ENCODE measurements at places on chromosomes 12 and 14.

DNA sequence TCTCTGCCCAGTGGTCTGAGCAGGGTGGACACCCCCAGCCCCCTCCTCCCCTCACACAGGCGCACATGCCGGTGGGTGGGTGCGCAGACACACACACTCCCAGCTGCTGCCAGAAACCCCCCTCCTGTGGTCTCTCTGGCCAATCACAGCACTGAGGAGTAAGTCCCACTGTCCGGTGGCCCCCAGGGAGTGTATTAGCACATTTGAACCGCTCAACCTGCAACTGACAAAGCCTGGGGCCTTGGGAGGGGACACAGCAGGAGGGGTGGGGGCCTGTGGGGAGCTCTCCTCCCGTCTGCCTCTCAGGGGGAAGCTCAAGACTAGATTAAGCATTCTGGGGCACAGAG is 11.7 kb downstream of the FIGNL2 start:
- DNase-seq: no peak

DNA sequence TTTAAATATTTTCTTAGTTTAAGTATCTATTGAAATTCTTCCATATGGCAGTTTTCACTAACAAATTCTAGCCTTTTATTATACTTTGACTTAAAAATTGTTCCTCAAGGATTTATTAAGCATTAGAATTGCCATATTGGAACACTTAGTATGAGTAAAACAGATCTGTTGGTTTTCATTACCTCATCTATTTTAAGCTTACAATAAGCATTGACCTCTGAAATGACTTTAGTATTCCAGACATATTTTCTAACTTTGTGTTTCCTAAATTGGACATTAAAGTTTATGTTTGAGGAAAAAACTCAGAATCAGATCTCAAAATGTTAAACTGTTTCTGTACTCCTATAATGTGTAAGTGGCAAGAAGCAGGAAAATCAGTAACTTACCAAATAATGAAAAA is 48.4 kb downstream of the CSRP2 start:
- no peak for DNase-seq

DNA sequence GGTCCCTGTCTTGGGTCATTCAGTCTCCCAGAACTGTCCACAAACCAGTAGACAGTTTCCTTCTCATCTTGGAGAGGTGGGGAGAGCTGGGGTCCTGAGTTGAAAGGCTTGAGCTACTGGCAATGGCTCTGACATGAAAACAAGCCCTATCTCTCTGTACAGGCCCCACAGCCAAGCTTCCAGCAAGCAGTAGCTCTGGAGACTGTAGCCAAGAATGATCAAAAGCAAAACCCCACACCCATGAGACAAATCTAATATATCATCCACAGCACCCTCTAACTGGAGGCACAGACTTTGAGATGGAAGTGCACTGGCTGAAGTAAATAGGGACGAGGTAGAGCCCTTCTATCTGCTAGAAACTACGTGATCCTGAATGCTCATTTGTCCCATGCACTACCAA is 40.9 kb downstream of the RERG start:
- no peak for DNase-seq

DNA sequence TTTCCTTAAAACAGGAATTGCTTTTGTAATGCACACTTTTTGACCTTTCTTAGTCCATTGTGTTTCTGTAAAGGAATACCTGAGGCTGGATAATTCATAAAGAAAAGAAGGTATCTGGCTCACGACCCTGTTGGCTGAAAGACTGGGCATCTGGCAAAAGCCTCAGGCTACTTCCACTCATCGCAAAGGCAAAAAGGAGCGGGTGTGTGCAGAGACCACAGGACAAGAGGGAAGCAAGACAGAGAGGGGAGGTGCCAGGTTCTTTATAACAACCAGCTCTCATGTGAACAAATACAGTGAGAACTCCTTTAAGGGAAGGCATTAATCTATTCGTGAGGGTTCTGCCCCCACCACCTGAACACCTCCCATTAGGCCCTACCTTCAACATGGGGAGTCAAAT is 182.1 kb downstream of the C12orf50 start:
- DNase-seq: no peak

GRCh38 chr12:53611304-53611703 is 14.9 kb downstream of the ATF7 start:
- no peak for DNase-seq

DNA sequence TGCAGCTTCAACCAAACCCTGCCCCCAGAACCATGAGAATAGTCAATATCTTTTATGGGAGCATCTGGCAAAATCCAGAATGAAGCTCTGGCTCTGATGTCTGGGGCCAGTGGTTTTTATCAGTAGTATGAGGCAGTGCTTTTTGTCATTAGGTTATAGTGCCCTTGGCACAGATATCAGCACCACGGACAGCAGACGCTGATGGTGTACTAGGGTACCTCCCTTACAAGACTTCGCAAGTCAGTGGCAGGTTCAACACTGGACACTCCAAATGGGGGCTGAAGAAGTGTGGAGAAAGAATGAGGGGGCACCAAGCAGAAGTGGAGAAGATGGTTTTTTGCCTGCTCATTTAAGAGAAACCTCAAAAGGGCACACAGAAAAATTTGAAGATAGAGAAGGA is 68.2 kb upstream of the E2F7 start:
- no peak for DNase-seq

DNA sequence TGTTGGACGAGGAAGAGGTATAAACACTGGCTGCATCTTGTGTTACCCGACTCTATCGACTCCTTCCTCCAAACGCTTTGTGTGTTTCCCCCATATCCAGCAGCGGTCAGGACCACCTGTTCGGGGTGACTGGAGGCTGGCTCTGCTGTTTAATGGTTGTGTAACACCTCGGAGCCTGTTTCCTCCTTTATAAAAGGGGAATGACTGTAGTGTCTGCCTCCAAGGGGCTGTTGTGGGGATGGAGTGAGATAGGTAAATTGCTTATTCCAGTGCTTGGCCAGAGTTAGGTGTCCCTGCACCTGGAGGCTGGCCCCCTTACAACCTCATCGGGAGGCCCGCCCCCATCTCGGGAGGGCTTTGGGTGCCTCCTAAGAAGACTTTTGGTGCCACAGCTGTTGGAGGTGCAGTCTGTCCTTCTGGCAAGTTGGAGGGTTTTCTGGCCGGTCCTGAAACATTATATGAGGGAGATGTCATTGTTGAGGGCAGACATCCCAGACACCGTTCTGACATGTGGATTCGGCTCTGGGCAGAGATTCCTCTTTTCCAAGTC is 1.1 kb downstream of the MLXIP start:
- no peak for DNase-seq

DNA sequence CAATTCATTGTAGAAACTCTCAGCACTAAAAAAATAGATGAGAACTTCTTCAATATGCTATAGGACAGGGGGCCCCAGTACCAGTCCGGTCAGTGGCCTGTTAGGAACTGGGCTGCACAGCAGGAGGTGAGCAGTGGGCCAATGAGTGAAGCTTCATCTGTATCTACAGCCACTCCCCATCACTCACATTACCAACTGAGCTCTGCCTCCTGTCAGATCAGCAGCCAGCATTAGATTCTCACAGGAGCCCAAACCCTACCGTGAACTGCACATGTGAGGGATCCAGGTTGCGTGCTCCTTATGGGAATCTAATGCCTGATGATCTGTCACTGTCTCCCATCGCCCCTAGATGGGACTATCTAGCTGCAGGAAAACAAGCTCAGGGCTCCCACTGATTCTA is 15.7 kb upstream of the ANO2 start:
- no peak for DNase-seq

GRCh38 chr14:98379830-98380229 is 892.2 kb downstream of the BCL11B start:
- DNase-seq: no peak

DNA sequence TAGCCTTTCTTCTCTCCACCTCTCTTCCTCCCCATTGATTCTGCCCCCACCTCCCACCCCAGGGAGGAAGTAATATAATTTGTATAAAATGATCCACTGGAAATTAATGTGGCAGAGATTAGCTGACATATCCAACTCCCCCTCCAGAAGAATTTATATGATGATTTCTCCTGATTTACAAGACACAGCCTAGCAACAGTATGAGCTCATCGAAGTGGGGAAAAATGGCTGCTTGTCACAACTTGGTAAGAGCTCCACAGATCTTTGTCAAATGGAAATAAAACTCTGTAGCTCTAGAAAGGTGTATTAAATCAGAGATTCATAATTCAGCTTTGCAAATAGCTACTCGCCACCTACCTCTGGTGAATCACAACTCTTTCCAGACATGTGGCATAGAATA is 195.7 kb downstream of the NOVA1 start:
- DNase-seq: no peak

DNA sequence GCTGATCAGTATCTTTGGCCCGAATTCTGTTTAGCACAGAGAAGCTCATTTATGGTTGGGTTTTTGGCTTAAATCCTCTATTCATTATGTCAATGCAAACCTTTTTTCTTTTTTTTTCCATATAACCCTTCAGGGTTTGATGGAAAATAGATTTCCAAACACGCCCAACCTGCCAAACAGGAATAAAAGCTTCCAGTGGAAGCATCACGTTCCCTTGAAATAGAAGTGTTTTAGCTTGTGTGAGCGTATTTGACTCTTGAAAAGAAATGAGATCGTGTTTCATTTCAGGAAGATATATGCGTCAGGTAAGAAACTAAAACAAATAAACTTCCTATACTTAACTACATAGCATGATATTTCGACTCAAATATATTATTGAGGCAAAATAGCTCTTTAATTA is at the start of gene PIK3C2G:
Gene PIK3C2G, plus strand, starts transcription at position 246 of the 400 bp plus-strand sequence. CDS start 20,564 bp downstream, outside the sequence.
- peak; percentile 75 for DNase-seq

DNA sequence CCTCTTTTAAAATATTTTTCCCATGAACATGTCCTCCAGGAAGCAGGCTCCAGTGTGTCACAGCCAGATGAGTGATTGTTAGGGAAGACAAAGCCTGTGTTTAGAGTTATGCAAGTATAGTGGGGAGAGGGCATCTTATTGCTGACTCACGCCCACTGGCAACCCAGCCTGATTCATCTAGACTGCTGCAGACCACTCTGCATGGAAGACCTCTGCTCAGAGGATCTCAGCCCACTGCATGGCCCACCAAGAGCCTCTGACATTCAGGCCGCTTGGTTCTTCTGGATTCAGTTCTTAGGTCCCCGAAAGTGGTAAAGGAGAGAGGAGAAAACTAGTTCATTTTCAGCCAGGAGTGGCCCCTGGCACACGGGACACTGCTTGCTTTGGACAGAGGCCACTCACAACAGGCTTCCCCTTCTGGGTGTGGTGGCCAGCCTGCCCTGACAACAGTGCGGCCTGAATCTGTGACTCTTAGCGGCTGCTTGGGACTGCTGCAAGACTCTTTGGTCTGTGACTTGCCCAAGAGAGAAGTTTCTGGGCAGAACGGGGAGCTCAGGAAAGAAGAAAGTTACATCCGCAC is 266.3 kb downstream of the ZFP36L1 start:
- no peak for DNase-seq

DNA sequence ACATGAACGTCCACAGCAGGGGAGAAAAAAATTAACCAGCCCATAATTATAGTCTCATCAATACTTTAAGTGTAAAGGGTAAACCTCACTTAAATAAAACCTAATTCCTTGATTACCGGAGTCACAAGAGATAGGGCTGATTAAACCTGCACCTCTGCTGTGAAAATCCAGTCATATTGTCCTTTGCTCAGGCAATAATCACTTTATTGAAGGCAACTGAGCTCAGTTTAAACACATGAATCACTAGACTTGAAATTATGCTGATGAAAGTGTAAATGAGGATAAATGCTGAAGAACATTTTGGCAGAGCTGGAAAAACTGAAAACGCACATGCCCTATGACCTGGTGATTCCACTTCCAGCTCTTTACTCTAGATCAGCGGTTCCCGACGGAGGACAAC is 6.7 kb upstream of the HRK start:
- no peak for DNase-seq

GRCh38 chr14:80518173-80518572 is 306.9 kb upstream of the DIO2 start:
- DNase-seq: no peak

GRCh38 chr12:101697930-101698799 is 725 bp downstream of the CHPT1 start:
- no peak for DNase-seq

- DNase-seq: no peak
These were observed 41.6 kb downstream of the CNTN1 start for GRCh38 chr12:40733871-40734270.

GRCh38 chr12:79557690-79558315 is 133.0 kb downstream of the PAWR start:
- no peak for DNase-seq

DNA sequence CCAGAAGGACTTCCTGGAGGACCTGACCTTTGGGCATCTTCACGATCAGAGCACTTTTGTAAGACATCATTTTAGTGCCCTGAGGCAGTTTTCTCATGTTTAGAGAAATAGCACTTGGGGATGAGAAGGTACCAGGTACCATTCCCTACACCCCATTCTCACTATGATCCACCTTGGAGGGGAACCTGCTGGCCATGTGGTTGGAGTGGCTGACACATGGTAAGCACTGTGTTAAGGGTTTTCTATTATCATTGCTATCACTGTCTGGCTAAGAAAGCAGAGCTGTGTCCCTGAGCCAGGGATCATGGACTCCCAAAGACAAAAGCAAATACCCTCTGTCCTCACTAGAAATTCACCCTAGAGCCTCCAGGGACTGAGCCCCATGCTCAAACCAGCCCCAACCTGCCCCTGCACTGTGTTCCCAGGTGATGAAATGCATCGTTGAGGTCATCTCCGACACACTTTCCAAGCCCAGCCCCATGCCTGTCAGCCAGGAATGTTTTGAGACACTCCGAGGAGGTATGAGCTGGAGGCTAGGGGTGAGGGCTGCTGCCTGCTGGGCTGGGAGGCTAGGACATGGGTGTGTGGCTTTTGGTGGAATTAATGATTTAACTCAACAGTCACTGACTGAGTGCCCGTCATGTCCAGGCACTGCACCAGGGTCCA is 3.4 kb downstream of the CHGA start:
- DNase-seq: no peak

- no peak for DNase-seq
These were observed 25.1 kb downstream of the ANKS1B start for GRCh38 chr12:99959549-99960170.

DNA sequence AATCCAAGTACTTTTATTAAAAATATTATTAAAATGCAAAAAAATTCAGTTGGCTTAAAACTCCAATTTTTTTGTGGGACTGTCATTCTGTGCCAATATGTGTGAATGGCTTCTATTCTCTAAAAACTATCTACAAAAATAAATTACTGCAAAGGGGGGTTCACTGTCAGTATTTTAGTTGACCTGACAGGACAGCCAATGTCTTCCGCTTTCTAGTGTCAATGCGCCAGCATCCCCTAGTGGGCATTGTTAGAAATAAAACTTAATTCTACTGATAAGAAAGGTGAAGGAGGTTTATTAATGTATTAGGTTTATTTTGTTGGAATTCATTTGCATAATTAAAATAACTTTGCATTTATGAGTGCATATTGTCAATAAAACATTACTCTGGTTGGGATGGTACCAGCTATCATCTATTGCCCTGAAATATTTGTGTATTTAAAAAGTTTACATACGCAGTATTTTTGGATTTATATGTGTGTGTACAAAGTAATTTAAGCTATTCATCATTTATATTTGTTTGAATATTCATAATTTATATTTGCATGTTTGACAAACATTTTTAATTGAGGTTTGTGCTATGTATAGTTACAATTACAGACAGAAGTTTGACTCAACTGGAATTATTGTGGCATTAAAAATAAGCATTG is 527.2 kb downstream of the FLRT2 start:
- no peak for DNase-seq
